Activated CD4-positive, alpha-beta memory T cell treated with anti-CD3 and anti-CD28 coated beads for 36 hours (primary cell): ENCODE measurements at places on chromosomes 1 and 21.

DNA sequence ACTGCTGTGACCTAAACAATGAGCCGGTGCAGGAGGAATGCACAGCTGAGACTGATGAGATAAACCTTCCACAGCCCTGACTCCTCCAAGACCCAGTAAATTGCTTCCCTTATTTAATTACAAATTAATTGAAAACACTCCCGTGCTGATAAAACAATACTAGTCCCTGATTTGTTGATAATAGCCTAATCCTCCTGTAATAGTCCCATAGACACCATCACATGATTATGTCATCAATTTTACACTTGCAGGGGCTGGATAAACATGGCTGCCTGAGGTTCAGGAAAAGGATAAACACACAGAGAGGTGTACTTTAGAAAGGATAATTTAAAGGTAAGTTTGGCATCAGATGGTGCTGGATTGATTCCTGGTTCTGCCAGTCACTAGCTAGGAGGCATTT lies 84.6 kb upstream of the SPAG17 start:
- DNase-seq, result no peak

GRCh38 chr1:223742856-223743517 lies 30.6 kb downstream of the CAPN2 start:
- no peak for DNase-seq

DNA sequence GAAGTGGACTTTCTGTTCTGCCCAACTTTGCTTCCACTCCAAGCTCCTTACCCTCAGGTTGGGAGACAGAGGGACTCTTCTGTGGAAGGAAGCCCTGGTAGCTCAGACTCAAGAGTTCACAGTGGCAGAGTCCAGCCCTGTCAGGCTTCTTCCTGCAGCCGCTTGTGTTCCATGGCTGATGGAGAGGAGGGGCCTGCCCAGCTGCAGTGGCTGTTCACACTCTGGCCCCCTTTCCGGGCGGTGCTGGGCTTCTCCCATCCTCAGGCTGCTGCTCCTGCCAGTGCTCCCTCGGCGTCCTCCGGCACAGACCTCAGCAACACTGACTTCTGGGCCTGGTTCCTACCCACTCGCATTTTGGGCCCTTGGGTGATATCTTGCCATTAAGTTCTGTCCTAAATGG lies 4.0 kb downstream of the KRTAP10-1 start:
- peak; percentile 3 for DNase-seq

DNA sequence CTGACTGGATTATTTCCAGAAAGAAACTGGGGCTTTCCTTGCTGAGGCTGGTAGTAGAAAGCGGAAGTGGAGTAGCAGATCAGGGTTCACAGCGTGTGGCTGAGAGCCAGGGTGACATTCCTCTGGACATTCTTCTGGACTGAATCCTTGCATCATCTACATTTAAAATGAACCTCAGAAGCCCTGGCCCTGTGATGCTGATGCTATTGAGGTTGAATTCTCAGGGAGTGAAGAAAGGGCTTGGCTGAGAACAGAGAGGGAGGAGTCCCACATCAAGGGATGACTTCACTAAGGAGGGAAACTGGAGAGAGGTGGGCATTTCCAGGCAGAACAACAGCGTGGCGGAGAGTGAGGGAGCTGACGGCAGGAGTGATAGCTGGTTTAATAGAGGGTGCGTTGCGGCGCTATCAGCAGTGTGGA lies 102.3 kb upstream of the LMO4 start:
- no peak for DNase-seq

DNA sequence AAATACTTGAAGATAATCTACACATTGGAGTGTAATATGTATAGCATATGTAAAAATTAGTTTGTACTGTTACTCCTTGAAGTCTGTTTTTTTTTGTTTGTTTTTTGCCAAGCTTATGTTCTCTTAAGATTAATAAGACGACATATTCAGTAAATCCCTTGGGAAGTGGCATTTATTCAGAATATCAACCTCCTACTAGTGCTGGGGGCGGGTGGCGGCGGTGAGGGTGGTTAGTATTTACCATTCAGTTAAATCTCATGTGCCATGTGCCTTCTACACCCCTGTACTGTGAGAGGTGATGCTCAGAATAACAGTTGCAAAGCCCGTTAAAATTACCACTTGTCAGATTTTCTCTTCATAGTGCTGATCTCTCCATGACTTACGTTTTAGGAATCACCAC lies 3.0 kb downstream of the BACH1 start:
- DNase-seq, result no peak

DNA sequence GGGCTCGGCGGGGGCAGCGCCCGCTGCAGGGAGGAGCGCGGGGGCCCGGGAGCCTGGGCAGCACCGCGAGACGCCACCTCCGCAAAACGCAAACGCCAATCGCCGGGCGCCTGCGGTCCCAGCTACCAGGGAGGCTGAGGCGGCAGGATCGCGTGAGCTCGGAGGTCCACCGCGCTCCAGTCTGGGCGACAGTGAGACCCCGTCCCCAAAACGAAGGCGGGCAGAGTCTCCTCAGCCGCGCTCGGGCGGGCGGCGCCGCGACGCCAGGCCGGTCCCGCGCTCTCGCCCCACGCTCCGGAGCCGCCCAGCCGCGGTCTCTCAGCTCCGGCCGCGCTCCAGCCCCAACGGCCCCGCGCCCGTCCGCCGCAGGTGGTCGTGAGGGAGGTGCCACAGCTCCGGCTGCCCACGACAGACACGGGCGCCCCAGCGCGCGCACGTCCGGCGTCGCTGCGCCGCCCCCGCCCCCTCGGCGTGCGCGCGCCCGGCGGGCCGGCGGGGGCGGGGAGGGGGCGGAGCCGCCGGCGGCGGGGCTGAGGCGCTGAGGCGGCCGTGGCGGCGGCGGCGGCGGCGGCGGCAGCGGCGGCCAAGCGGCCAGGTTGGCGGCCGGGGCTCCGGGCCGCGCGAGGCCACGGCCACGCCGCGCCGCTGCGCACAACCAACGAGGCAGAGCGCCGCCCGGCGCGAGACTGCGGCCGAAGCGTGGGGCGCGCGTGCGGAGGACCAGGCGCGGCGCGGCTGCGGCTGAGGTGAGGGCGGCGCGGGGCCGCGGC lies at the start of gene ADARB1:
Gene ADARB1 (plus strand): TSS at position 533 of the 770 bp plus-strand sequence. CDS start 97,077 bp downstream, outside the sequence.
- DNase-seq, result peak; percentile 64

DNA sequence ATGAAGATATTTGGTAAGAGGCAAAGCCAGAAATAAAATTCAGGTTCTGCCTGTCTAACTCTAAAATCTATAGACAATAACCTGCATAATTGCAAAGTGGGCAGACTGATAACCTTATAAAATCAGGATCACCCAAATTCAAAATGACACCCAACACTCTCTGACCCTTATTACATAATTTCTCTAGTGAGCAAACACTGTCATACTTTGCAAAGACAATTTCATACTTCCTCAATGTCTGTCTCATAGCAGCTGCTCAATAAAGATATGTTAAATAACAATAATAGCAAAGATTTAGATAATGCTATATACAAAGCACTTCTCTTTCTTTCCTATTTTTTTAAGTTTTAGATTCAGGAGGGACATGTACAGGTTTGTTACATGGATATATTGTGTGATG lies 118.5 kb downstream of the UCHL5 start:
- DNase-seq, result no peak

DNA sequence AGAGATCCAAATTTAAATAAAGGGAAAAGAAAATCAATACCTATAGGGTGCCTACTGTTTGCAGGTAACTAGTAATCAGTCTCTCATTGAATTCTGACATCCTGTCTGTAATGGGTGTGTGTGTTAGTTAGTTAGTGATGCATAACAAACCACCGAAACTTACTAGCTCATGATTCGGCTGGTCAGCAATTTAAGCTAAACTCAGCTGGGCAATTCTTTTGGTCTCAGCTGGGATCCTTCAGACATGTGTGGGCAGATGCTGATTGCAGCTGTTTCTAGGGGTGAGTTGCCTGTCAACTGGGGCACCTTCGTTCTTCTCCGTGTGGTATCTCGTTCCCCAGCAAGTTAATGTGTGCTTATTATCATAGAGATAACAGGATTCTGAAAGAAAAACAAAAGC lies 40.2 kb upstream of the ZNF124 start:
- no peak for DNase-seq

GRCh38 chr1:36089393-36090121 lies 865 bp downstream of the ADPRS start:
- DNase-seq, result peak; percentile 29

GRCh38 chr1:102163799-102164198 lies 167.1 kb upstream of the OLFM3 start:
- DNase-seq, result no peak

DNA sequence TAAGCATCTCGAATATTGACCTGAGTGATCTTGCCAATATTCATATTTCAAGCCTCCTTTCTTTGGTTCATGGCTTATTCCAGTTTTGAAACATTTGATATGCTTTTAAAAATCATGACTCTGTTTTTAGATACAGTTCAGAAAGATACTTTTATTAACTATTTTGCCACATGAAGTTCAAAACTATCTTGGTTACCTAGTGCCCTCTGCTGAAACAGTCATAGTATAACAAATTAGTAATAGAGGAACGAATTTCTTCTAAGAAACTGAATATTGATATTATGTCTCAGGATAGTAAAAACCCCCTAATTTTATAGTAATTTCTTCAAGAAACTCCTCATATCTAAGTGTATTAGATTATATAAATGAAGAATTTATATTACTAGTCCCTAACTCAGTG lies 52.6 kb upstream of the RC3H1 start:
- no peak for DNase-seq

DNA sequence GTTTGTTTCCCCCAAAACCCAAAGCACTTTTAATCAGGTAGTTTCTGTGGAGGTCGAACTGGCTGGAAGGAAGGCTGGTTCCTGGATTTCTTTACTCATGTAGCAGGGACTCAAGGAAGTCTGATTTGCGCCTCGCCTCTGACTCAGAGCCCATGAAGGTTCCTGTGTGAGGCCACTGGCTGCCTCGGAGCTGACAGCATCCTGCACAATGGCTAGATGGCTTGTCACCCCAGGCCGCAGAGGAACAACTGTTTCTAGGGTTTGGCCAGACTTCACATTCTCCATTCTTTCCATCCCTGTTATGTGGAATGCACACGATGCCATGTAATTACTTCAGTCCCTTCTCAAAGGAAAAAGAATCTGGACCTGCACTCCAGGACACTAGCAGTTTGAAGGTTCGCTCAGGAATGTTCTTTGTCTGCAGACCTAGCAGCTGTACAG lies 39.1 kb upstream of the PRSS38 start:
- no peak for DNase-seq

DNA sequence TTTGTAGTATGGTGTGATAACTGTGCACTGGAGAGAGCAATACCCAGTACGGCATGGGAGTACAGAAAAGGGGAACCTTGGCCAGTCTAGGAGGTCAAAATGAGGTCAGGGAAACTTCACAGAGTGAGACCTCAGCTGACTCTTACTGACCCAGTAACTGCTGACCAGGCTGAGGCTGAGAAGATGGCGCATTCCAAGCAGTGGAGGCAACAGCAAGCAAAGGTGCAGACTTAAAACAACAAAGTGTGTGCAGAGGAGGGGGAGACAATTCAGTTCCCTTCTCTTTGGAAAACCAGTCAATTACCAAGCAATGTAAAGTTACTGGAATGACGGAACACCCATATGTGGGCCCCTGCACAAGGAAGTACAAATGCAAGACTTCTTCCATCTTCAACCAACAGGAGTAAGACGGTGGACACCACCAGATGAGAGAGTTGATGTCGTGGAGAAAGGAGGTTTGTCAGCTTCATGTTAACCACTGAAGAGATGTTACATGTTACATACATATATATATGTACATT lies 54.6 kb upstream of the PRDX6 start:
- no peak for DNase-seq

- DNase-seq, result no peak
These were observed 44.0 kb downstream of the RUNX1 start for GRCh38 chr21:35005077-35005476.

DNA sequence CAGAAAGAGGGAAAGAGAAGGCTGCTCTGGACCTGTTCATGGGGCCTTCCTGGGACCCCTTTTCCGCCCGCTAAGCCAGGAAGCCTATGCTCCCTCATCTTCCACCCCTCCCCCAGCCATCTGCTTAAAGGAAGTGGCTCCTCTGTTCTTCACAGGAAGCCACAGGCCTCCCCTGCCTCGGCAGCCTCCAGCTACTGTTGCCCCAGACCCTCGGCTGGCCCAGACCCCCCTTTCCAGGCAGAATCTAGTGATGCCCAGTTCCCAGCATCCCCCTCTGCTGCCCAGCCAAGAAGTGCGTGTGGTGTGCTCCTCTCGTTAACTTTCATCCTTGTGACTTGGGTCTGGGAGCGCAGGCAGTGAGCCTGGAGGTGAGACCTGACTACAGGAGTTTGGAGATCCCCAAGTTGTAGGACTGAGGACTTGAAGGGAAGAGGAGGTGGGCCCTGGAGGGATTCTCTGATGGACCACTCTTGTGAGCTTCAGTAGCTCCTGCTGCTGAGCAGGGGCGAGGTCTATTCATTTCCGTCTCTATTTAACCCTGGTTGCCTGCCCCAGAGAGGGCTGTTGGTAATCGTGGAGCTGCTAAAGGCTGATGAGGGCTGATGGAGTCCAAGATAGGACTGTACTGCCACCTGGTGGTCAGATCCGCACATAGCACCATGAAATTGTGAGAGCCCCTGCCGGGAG lies 9.1 kb downstream of the IFI6 start:
- DNase-seq, result peak; percentile 94

DNA sequence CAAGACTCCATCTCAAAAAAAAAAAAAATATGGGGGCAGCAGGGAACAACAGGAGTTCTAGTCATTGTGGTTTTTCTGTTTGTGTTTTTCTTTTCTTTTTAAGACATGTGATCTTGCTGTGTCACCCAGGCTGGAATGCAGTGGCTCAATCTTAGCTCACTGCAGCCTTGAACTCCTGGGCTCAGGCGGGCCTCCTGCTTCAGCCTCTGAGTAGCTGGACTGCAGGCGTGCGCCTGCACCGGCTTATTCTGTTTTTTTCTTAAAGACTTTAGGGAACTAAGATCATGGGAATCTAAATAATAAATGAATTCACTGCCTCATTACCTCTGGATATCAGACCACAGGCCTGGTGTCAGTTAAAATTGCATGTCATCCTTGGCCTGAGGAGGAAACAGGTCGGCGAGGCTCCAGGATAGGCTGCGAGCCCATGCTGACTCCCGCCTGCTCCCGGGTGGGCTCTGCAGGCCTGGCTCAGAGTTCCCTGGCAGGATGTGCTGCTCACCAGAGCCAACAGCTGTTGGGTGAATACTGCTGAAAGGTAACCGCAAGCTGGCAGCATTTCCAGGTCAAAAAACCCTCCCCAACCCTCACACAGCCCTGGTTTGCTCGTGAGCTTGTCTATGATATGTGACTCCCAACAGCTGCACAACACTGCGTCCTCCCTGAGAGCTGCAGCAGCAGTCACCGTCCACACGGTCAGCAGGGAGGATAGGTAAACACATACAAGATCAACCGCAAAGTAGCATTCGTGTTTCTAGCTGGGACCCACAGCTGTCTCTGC lies 58.1 kb downstream of the SCCPDH start:
- DNase-seq, result no peak

GRCh38 chr1:88191917-88192316 lies 492.2 kb upstream of the PKN2 start:
- no peak for DNase-seq

GRCh38 chr1:33359931-33360330 lies 39.0 kb upstream of the A3GALT2 start:
- no peak for DNase-seq

- DNase-seq, result peak; percentile 65
These were observed 633 bp downstream of the THEMIS2 start for GRCh38 chr1:27872802-27873551.

- no peak for DNase-seq
These were observed 47.8 kb upstream of the LRRN2 start for GRCh38 chr1:204733289-204733688.

- no peak for DNase-seq
These were observed 109.5 kb upstream of the KIF26B start for GRCh38 chr1:245045087-245045881.
